Smooth muscle cell of the pulmonary artery (primary cell): ENCODE measurements at places on chromosomes 1 and 21. TPM values are rescaled to one million over a fixed set of nuclear protein-coding genes. Genes with fewer than 3 reads are reported as not detected.

LCE2A gene
- total RNA-seq, result not detected in 2 replicates

NR1I3 gene
- not detected in 2 replicates for total RNA-seq

HNRNPU gene
- total RNA-seq, result 244 and 270 TPM in 2 replicates

CFHR3 gene
- not detected in 2 replicates for total RNA-seq

C1orf116 gene
- under 0.01 and 0.07 TPM in 2 replicates for total RNA-seq

RBM11 gene
- 0.26 TPM in 1 of 2 replicates, not detected in the other for total RNA-seq
